ENCODE measurements at places on chromosomes 1 and 21.

DNA sequence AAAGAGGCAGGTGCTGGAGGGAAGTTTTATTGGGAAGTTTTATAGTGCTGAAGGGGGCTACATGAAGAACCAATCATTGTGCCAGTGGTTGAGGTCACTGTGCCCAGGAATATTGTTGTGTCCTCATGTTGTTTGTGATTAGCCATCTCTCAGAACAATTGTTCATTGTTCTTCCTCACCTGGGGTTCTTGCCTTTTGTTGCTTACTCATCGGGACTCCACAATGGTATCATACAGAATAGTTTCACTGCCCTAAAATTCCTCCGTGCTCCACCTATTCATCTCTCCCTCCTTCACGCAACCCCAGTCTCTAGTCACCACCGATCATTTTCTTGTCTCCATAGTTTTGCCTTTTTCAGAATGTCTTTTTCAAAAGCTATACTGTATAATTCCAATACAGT lies 38.9 kb upstream of the CDC14A start:
- DNase-seq, result no peak

GRCh38 chr1:41716188-41717130 lies 202.3 kb downstream of the HIVEP3 start:
- DNase-seq, result no peak

DNA sequence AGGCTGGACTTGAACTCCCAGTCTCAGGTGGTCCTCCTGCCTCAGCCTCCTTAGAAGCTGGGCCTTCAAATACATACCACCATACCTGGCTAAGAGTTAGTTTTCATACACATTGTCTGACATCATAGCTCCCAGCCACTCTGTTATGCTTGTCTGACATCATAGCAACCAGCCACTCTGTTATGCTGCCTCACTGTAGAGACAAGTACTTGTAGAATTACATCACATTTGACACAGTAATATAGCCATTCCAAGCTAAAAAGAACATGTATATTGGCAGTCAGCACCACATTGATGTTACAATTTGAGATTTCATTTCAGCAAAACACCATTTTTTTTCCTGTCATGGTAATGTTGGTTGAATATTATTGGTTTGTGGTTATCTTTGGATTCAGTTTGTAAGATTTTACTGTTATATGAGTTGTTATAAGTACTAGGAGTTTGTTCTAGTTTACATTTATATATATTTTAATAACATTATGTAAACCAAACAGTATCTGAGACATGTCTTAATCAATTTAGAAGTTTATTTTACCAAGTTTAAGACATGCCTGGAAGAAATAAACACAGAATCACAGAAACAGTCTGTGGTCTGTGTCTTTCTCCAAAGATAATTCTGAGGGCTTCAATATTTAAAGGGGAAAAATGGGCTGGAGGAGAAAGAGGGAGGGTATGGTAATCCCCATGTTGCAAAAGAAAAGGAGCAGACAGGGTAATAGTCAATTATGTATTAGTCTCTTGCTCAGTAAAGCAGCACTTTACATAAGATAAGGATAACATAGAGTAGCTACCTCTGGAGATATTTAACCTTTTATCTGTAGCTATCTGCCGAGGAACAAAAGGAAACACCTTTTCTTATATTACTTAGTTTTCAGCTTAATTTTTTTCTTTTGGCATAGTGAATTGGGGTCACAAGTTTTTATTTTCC lies 43.0 kb downstream of the XPR1 start:
- DNase-seq, result no peak

GRCh38 chr1:231138236-231138635 lies 23.6 kb upstream of the TRIM67 start:
- DNase-seq, result no peak

- no peak for DNase-seq
Measured at GRCh38 chr1:17875882-17876280, 120.7 kb downstream of the ACTL8 start.

GRCh38 chr21:42079939-42080787 lies 9.0 kb downstream of the UMODL1 start:
- no peak for DNase-seq

- no peak for DNase-seq
Measured at GRCh38 chr21:29343519-29343918, 44.8 kb downstream of the BACH1 start.

DNA sequence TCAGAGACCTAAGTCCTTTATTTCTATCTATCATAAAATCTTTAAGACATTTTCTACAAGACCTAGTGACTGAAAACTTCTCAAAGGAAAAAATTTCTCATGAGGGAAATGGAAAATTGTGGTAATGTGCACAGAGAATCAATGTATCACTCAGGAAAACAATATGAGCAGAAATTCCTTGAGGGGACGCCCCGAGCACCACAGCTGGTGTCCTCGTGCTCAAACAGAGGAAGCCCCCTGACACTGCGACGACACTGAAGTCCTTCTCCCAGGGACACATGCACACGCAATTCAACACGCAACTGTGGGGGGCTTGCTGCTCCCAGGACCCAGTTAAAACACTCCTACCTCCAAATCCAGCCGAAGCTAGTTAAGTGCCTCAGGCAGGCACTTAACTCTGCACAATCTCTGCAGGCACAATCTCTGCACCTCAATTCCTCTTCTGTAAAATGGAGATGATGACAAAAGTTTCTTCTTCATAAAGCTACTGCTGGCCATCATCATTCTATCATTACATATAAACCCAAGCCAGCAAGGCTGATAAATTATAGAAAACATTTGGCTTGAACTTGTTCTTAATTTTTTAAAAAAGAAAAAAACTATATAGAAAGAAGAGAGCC lies 16.0 kb downstream of the ZBTB17 start:
- DNase-seq, result no peak

GRCh38 chr1:98001764-98002163 lies 80.9 kb upstream of the DPYD start:
- no peak for DNase-seq

- no peak for DNase-seq
Measured at GRCh38 chr1:209855623-209856022, 27.9 kb downstream of the UTP25 start.

Data from neuronal stem cell (in vitro differentiated cells).